ENCODE measurements at places on chromosomes 2 and 18.

GRCh38 chr2:67135208-67135607 lies 261.9 kb upstream of the ETAA1 start:
- no peak for DNase-seq

- DNase-seq = no peak
Observed at GRCh38 chr2:101193033-101193626, 41.9 kb upstream of the TBC1D8 start.

DNA sequence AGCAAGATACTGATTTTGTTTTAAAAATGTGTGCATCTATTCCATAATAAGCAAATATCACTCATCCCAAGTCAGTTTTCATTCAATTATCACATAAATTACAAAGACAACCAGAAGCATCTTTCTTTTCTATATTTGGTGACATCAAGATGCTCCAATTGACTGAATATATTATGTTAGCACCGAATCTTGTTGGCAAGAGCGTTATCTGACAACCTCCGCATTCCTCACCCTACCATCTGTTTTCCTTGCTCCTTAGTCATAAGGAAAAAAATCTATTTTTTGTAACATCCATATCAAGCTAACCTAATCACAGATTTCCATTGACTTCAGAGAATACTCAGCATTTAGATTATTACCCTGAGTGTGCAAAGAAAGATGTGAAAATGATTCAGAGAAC lies 212.2 kb upstream of the KYNU start:
- DNase-seq = no peak

- no peak for DNase-seq
Observed at GRCh38 chr2:39542523-39542922, 105.4 kb upstream of the MAP4K3 start.

DNA sequence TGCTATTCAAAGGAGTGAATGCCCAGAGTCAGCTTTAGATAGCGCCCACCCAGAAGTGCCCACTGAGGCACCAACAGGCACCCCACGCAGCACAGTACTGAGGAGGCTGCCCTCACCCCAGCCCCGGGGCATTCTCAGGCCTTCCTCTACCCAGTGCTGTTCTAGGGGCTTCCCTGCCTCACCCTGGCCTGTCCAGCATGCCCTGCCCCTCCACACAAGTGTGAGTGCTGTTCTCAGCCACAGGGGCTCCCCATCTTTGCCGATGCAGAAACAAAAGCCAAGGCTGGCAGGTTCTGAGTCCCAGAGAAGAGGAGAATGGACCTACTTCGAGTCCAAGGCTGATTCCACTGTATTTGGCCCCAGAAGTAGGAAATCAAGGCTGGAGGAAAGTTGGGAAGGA lies 15.8 kb downstream of the BIN1 start:
- no peak for DNase-seq

- no peak for DNase-seq
Observed at GRCh38 chr2:212912445-212913103, 238.8 kb downstream of the IKZF2 start.

DNA sequence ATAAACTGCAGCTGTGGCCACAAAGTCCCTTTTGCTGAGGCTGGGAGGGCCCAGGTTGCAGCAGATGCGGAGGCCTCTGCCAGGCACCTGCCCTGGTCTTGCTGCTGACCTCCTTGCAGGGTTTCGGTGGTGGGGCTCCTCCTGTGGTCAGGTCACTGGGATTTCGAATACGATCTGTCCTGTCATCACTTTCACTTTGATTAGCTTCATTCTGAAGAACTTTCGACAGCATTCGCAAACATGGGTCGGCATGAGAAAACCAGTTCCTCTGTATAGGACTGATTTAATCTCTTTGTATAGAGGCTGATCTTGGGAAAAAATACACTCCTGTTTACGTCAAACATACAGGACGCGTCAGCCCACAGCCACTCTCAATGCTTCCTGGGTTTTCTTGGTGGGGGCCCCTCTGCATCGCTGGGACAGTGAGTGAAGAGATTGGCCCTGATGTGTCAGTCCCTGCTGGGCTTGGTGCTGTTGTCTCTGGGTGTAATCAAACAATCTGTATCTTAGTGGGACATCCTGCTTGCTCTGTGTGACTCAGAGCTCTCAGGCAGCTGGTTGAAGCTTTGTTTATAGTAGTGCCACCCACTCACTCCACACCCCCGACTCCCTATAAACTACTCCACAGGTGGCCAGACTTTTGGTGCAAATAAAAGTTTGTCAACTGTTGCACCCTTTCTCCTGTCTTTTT lies 209.4 kb upstream of the CXCR4 start:
- no peak for DNase-seq

DNA sequence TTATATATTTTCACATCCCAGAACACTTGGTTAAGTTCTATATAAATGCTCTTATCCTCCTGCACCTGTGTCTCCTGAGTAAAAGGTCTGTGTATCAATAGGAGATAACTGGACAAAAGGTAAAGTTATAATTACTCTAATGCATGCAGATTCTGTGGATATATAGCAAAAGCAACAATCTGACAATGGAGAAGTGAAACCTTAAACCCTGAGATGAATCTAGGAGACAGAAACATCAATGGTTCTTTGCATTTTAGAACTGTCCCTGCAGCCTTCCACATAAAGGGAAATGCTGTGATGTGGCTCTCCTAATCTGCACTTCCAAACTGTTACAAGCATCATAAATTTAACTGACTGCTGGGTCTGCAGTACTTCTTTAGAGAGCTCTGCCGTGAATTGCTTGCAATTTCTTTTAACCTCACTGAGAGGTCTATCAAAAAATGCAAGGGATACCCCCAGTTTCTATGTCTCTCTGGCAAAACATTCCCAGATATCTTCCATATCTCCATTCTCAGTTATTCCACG lies 42.8 kb upstream of the FSIP2 start:
- DNase-seq = no peak

- no peak for DNase-seq
Observed at GRCh38 chr2:85183076-85183475, 49.9 kb downstream of the TCF7L1 start.

GRCh38 chr2:12278217-12278750 lies 438.5 kb upstream of the TRIB2 start:
- no peak for DNase-seq

- no peak for DNase-seq
Observed at GRCh38 chr18:8989855-8990254, 112.6 kb upstream of the NDUFV2 start.

GRCh38 chr2:24015562-24016375 lies 5.9 kb downstream of the MFSD2B start:
- DNase-seq = no peak

DNA sequence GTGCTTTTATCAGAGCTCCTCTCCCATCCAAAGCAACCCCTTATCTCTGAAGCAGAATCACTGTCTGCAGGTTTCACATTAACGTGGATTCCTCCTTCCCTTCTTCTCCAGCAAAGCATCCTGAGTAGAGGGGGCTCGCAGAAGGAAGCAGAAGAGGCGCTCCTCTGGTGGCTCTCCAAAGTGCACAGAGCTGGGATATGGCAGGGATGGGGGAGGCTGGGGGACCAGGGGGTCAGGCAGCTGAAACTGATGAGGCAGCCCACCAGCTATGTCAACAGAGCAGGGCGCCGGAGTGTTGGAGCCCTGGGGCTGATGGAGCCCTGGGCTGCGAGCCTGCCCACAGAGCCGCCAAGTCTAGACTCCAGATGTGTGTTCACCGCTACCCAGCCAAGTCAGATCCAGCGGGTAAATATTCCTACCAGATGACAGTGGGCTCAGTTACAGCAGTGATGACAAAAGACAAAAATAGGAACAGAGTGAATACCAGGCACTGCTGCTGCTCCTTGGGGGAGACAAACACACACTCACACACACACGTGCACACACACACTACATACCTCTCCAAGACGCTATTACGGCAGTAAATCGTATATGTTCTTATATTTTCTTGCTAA lies 678.3 kb upstream of the ID2 start:
- no peak for DNase-seq

DNA sequence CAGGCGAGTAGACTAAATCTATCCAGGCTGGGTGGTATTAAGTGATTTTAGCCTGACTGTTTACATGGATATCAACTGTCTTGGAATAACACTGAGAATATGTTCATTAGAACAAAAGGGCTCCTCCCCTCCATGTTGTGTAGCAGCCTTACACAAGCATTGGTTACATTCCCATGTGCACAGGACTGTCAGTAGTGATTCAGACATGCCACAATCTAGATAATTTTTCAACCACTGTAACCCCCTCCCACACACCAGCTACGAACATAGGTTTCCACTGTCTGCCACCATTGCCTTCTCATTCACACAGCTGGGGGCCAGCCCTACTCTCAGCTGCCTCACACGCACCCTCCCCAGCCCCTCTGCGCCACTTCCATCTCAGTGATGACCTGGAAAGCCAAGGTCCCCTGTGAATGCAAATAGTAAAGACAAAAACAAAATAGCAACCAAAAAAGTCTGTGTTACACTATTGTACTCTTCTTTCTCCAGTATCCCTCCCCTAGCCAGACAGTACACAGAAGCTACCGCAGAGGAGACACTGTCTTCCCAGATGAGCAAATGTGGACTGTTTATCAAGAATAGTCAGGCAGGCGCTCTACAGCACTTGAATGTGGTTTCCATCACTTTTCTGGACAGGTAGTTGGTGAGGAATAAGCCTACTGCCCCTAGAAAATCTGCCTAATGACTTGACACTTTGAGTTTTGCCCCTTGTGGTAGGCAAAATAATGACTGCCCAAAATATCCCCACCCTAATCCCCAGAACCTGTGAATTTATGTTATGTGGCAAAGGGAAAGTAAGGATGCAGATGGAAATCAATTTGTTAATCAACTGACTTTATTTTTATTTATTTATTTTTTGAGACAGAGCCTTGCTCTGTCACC lies 27.9 kb upstream of the TYMS start:
- DNase-seq = no peak

DNA sequence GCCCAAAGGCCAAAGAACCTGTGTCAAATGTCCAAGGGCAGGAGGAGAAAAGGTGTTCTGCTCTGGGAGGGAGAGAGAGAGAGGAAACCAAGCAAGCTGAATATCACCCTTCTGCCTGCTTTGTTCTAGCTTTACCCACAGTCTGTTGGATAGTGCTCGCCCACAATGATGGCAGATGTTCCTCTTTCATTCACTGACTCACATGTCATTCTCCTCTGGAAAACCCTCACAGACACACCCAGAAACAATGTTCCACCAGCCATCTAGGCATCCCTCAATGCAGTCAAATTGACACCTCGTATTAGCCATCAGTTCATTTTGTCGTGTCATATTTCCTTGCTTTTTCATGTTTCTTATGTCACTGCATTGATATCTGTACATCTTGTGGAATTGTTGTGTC lies 150.3 kb downstream of the UBR3 start:
- no peak for DNase-seq

GRCh38 chr2:215903203-215903602 lies 110.1 kb downstream of the MREG start:
- DNase-seq = no peak

- DNase-seq = no peak
Observed at GRCh38 chr2:71806432-71806831, 341.2 kb downstream of the CYP26B1 start.

DNA sequence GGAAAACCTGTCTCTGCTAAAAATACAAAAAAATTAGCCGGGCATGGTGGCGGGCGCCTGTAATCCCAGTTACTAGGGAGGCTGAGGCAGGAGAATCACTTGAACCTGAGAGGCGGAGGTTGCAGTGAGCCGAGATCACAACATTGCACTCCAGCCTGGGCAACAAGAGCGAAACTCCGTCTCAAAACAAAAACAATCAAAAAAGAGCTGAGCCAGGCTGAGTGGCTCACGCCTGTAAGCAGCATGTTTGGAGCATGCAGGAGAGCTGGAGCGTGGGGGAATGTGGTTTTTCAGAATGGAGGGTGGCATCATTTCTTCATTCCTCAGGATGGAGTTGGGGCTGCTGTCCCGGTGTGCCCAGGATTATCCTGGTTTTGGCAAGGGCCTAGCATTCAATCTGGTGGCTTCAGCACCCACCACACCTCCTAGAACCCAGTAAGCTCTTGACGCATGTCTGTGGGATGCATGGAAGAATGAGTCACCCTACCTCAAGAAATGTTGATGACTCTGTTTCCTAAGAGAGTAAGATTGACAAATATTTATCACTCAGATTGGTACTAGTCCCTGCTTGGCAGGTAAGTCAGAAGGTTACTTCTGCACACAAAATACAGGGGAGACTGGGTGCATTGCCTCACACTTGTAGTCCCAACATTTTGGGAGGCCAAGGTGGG lies 90.2 kb upstream of the ODC1 start:
- DNase-seq = no peak

DNA sequence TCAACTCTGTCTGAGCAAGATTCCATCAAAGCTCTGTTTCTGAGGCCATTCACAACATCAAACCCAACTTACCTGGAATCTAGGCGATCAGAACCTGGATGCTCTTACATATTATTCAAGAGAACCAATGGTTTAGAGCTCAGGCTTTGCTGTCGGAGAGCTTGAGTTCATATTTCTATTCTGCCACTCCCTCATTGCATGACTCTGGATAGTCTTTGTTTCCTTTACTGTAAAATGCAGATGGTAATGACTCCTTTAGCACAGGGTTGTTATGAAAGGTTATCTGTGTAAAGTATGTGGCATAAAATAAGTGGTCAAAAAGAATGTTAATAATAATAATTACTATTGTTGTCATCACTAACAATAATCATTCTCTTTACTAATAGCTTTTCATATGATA lies 12.6 kb downstream of the RELCH start:
- no peak for DNase-seq

DNA sequence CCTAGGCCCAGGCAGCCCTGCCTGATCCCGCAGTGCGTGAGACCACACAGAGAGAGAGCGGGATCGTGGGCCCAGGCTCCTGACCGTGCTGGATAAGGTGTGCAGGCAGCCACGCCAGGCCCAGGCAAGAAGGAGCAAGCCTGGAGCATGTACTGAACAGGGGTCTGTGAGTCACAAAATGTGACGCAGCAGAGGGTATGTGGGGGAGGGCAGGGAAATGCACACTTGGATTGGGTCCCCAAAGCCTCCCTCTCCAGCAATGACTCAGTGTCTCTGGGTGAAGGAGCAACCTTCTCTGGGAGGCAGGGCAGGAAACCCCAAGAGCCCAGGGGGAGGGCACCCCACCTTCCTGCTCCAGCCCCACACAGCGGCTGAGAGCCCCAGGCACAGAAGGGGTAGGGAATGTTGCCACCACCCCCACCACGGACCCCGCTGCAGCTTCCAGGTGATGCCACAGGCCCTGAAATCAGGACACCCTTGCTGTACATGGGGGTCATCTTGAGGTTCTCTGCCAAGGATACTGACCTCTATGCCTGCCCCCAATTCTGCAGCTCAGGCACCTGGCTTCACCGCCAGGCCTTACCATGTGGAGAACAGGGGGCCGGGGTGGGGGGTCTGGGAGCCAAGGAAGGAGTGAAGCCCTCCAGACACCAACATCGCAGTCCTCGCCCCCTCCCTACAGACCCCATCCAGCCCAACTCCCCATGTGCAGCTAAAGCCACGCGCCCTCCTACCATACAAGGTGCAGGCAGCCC lies 1.3 kb upstream of the GPC1 start:
- no peak for DNase-seq

- DNase-seq = no peak
Observed at GRCh38 chr2:226943862-226944620, 108.2 kb downstream of the RHBDD1 start.

Data from GM12891 (cell line).